A549 treated with Hydrocortisone at 1 μM for 4 hours (cell line): ENCODE measurements at places on chromosomes 7 and 10. TPM values are rescaled to one million over a fixed set of nuclear protein-coding genes. Genes with fewer than 3 reads are reported as not detected.

PILRA gene
- total RNA-seq: 3.3 to 5.4 TPM (median 5.2 TPM) in 5 replicates

CAMK2B gene
- 0.12 to 0.32 TPM (median 0.28 TPM) in 5 replicates for total RNA-seq

RABGEF1 gene
- 22.7 to 30.9 TPM (median 25.3 TPM) in 5 replicates for total RNA-seq

HOXA5 gene
- total RNA-seq: 4.1 to 5.9 TPM (median 4.2 TPM) in 5 replicates

FHIP2A gene
- 9.9 to 11.4 TPM (median 10.6 TPM) in 5 replicates for total RNA-seq

ADAM22 gene
- 0.16 to 0.43 TPM (median 0.33 TPM) in 5 replicates for total RNA-seq

RARRES2 gene
- total RNA-seq: not detected in 5 replicates

BICC1 gene
- total RNA-seq: 14.6 to 25.3 TPM (median 17.1 TPM) in 5 replicates

TAC1 gene
- total RNA-seq: not detected in 5 replicates

TEX36 gene
- total RNA-seq: not detected in 5 replicates
